ENCODE measurements at places on chromosomes 6 and 20. TPM values are rescaled to one million over a fixed set of nuclear protein-coding genes. Genes with fewer than 3 reads are reported as not detected.

The SNAI1 gene
- total RNA-seq = 14.4 TPM

The TXLNB gene
- 0.22 TPM for total RNA-seq

The HLA-DMA gene
- total RNA-seq = 28.8 TPM

The IBTK gene
- 34.1 TPM for total RNA-seq

The COL11A2 gene
- 4.3 TPM for total RNA-seq

The NDUFAF5 gene
- total RNA-seq = 23.1 TPM

The VGLL2 gene
- total RNA-seq = not detected

The DCDC2 gene
- total RNA-seq = not detected

The CLIC5 gene
- 47.2 TPM for total RNA-seq

The SIRPB2 gene
- 15.5 TPM for total RNA-seq

The GID8 gene
- 33.4 TPM for total RNA-seq

The KCNK5 gene
- 16.7 TPM for total RNA-seq

The HLA-DOB gene
- not detected for total RNA-seq

DNA sequence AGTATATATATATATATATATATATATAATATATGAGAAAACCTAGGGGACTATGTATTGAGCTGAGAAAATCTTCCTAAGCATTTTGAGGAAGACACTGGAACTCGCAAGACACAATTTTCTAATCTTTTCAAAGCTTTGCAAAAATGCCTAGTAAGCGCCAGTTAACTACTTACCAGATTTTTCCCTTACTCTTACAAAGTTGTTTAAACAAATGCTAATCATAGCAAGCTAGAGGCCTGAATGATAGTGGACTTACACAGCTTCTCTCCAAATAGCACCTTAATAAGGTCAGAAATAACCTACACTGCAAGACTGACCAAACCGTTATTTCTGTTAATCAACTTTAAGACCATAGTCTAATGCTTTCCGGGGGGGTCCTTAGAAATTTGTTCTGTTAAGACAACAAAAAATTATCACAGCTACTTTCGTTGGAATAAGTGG, 56.1 kb upstream of the HFE start:
- no peak overlapping the region for H3K27ac ChIP-seq
- no peaks in the 10 kb centered on the region for H3K27me3 ChIP-seq
- H3K4me3 ChIP-seq = peak overlapping the region; percentile 68
- H3K4me1 ChIP-seq = peaks cover 4% of the 10 kb centered on the region
- H3K36me3 ChIP-seq = no peaks in the 10 kb centered on the region
- DNase-seq = no peak

DNA sequence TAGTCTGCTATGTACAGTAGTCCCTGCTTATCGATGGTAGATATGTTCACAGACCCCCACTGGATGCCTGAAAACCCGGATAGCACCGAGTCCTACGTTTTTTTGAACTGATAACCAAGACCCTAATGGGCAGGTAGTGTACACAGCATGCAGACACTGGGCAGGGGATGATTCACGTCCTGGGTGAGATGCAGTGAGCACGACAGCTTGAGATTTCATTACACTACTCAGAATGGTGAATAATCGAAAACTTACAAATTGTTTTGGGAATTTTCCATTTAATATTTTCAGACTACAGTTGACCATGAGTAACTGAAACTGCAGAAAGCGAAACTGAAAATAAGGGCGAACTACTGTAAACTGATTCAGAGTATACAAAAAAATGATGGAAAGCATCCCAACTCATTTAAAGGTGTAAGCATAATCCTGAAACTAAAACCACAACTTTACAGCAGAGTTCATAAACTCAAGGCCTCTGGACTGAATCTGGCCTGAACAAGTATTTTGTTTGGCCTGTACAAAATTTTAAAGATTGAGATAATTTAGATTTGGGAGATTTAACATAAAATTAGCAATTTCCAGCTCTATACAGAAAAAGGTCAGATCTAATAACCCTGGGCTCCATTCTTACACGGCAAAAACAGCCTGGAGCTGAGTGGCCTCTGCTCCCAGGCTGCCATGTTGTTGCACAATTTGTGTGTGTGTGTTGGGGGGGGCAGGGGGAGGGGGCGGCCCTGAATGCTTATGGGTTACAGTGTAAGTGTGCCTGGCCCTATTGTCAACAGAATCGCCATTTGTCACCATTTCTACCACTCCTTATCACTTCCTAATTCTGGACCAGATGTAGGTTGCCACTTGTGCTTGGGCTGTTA, 34.9 kb downstream of the RNF24 start:
- no peak for DNase-seq
- H3K4me3 ChIP-seq = peak overlapping the region; percentile 14
- H3K36me3 ChIP-seq = no peaks in the 10 kb centered on the region

DNA sequence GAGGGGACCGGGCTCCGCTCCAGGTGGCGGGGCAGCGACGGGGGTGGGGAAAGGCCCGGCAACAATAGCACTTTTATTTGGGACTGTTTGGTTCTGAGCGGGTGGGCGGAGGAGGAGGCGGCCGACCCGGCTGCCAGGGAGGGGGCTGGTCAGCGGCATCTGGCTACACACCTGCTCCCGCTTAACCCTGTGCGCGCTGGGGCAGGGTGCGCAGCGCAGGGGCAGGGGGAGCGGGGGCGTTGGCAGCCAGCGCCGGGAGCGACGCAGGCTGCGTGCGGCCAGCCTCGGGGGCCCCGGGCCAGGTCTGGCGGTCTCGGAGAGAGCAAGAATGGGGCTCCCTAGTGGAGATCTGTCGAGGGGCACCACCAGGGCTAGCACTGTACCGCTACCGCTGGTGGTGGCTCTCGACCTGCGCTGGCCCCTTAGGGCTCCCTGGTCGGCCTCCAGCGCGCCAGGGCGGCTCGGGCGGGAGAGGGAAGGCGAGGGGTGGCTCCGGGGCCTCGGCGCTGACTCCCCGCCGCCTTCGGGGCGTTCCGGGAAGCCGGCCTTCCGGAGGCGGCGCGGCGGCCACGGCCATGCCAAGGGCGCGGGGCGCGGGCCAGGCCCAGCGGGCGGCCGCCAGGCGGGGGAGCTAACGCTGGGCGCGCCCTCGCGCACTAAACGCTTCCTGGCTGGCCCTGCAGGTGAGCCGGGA, 92.4 kb downstream of the NCR2 start:
- DNase-seq = no peak
- no peaks in the 10 kb centered on the region for H3K36me3 ChIP-seq
- peak overlapping the region; percentile 54 for H3K4me3 ChIP-seq
- peaks cover 44% of the 10 kb centered on the region for H3K4me1 ChIP-seq

DNA sequence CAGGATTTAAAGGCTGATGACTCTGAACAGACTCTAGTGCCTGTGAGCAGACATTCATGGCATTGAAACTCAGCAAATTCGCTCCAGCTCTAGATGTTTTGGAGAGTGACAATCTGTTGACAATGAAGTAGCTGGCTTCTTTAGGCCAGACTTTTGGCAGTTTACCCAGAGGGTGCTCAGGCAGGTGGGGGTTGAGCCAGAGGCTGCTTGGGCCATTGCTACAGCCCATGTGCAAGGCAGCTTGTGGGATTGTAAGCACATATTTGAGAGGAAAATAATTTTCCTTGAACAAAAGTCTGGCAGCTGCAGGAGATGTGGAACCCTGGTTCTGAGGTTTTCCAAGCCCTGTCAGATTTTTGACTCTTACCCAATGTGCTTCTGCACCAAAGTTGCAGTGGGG, 311.6 kb downstream of the CDC5L start:
- H3K36me3 ChIP-seq = no peaks in the 10 kb centered on the region
- no peak overlapping the region for H3K27ac ChIP-seq
- DNase-seq = no peak
- H3K4me3 ChIP-seq = no peak overlapping the region

- no peaks in the 10 kb centered on the region for H3K36me3 ChIP-seq
- H3K27me3 ChIP-seq = no peaks in the 10 kb centered on the region
- peak within 1 kb of the TSS; percentile 66 for H3K27ac ChIP-seq
- peak within 1 kb of the TSS; percentile 30 for H3K4me3 ChIP-seq
- DNase-seq = no peak
- peaks cover 37% of the 10 kb centered on the region for H3K4me1 ChIP-seq
These were observed at the start of gene RAET1E for GRCh38 chr6:149897855-149898744. Gene RAET1E, minus strand, starts transcription at chr6:149898113. Its CDS starts 7,212 bp downstream, at chr6:149890901.

DNA sequence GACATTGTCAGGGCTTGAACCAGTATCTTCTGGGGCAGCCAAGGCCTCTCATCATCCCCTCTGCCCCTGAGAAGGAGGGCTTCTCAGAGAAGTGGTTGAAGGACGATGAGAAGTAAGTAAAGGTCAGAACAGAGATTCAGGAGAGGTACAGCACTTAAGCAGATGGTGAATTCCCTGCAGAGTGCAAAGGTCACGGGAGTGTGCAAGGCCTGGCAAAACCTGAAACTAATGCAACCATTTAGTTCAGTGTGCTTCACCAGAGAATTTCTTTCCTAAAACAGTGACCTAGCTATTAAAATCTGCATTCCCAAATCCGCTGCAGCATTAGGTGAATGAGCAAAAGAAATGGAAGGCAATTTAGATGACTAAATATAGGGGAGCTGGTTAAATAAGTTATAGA, 58.4 kb downstream of the TRERF1 start:
- H3K4me3 ChIP-seq = no peak overlapping the region
- H3K4me1 ChIP-seq = no peaks in the 10 kb centered on the region
- H3K27me3 ChIP-seq = no peaks in the 10 kb centered on the region
- DNase-seq = no peak

GRCh38 chr6:10316373-10316721, 98.5 kb downstream of the TFAP2A start:
- H3K4me3 ChIP-seq = no peak overlapping the region
- H3K4me1 ChIP-seq = no peaks in the 10 kb centered on the region
- no peaks in the 10 kb centered on the region for H3K27me3 ChIP-seq
- no peak for DNase-seq

DNA sequence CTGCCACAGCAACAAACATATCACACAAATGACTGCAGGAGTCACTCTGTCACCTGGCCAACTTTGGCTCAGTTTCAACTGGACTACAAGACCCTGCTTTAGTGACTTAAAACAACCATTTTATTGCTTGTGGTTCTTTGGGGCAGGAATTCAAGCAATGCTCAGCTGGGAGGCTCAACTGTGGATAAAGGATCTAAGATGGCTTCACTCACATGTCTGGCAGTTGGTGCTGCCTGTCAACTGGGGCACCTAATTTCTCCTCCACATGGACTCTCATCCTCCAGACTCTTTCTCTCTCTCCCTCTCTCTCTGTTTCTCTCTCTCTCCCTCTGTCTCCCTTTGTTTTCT, 2.8 kb upstream of the EPB41L2 start:
- H3K4me3 ChIP-seq = no peak overlapping the region
- no peaks in the 10 kb centered on the region for H3K27me3 ChIP-seq
- no peaks in the 10 kb centered on the region for H3K36me3 ChIP-seq
- no peak overlapping the region for H3K27ac ChIP-seq

- H3K27ac ChIP-seq = no peak overlapping the region
- no peaks in the 10 kb centered on the region for H3K4me1 ChIP-seq
- no peaks in the 10 kb centered on the region for H3K27me3 ChIP-seq
- no peaks in the 10 kb centered on the region for H3K36me3 ChIP-seq
- DNase-seq = no peak
These were observed 212.7 kb downstream of the BCKDHB start for GRCh38 chr6:80319196-80319595.

- no peak overlapping the region for H3K4me3 ChIP-seq
- H3K27me3 ChIP-seq = no peaks in the 10 kb centered on the region
- no peak for DNase-seq
- no peaks in the 10 kb centered on the region for H3K36me3 ChIP-seq
These were observed 197.9 kb downstream of the LRFN2 start for GRCh38 chr6:40389254-40389653.

GRCh38 chr6:118537574-118537973, 10.5 kb upstream of the PLN start:
- no peaks in the 10 kb centered on the region for H3K36me3 ChIP-seq
- H3K4me1 ChIP-seq = no peaks in the 10 kb centered on the region
- no peak for DNase-seq
- H3K4me3 ChIP-seq = no peak overlapping the region
- H3K27me3 ChIP-seq = no peaks in the 10 kb centered on the region

GRCh38 chr20:12394786-12395185, 477.1 kb downstream of the BTBD3 start:
- no peak overlapping the region for H3K4me3 ChIP-seq
- no peak overlapping the region for H3K27ac ChIP-seq
- H3K27me3 ChIP-seq = no peaks in the 10 kb centered on the region
- H3K36me3 ChIP-seq = no peaks in the 10 kb centered on the region
- no peaks in the 10 kb centered on the region for H3K4me1 ChIP-seq
- DNase-seq = no peak

DNA sequence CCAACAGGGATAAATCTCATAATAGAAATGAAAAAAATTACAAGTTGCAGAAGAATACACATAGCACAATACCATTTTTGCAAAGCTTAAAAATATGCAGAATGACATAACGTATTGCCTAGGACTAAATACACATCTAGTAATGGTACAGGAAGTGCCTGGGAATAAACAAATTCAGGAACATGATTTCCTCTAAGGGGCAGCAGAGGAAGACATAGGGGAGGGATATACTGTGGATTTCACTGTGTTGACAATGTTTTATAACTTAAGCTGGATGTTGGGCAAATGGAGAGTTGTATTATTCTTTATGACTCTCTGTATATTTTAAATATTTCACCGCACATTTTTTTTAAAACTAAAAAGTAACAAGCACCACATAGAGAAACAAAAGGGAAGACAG, 5.6 kb upstream of the GLO1 start:
- H3K27me3 ChIP-seq = peaks cover 7% of the 10 kb centered on the region
- no peaks in the 10 kb centered on the region for H3K4me1 ChIP-seq
- no peak overlapping the region for H3K4me3 ChIP-seq
- H3K36me3 ChIP-seq = no peaks in the 10 kb centered on the region
- H3K27ac ChIP-seq = no peak overlapping the region
- DNase-seq = no peak

GRCh38 chr6:143901885-143902750, 37.8 kb downstream of the ZC2HC1B start:
- H3K27me3 ChIP-seq = no peaks in the 10 kb centered on the region
- peaks cover 12% of the 10 kb centered on the region for H3K4me1 ChIP-seq
- peak overlapping the region; percentile 30 for H3K27ac ChIP-seq
- no peak overlapping the region for H3K4me3 ChIP-seq
- no peaks in the 10 kb centered on the region for H3K36me3 ChIP-seq
- peak; percentile 58 for DNase-seq

DNA sequence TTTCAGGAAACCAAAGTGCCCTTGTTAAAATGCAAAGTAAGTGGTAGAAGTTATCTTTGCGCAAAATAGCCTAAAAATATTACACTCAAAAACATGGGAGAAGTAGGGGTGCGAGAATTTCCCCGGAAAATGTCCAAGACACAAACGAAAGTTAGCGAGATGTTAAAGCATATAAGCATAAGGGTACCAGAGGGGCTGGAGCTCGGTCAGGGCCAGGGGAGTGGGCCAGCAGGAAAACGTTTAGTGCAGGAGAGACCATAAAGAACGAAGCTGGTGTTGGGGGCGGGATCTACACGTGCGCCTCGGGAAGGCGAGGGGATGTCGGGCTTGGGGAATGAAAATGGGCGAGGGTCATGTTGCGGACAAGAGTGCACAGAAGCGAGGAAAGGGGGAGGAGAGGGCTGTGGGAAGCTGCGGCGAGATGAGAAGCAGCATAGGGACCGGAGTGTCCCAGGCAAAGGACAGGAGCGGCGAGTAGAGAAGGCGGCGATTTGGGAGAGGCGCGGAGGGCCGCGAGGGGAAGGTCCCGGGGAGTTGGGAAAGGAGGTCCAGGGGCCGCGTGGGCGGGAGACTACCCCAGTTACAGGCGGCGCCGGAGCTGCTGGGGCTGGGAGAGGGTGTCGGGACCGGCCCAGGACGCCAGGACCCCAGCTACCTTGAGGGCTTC, 600 bp downstream of the XPO5 start:
- H3K4me3 ChIP-seq = peak overlapping the region; percentile 73
- H3K36me3 ChIP-seq = peaks cover 24% of the 10 kb centered on the region
- H3K4me1 ChIP-seq = peaks cover 11% of the 10 kb centered on the region

GRCh38 chr6:90411292-90411781, 114.7 kb upstream of the BACH2 start:
- DNase-seq = no peak
- H3K27me3 ChIP-seq = no peaks in the 10 kb centered on the region
- H3K4me1 ChIP-seq = no peaks in the 10 kb centered on the region

- H3K27me3 ChIP-seq = no peaks in the 10 kb centered on the region
- no peak for DNase-seq
- H3K4me3 ChIP-seq = no peak overlapping the region
These were observed 13.4 kb downstream of the KCNG1 start for GRCh38 chr20:51009303-51010042.
